AG04450 (cell line): ENCODE measurements at places on chromosomes 3 and 15.

GRCh38 chr15:78415284-78415683 is 22.7 kb upstream of the IREB2 start:
- DNase-seq: no peak

- DNase-seq: no peak
Observed at GRCh38 chr3:23256741-23257435, 53.8 kb downstream of the UBE2E2 start.

GRCh38 chr15:39554746-39555387 is 26.0 kb upstream of the THBS1 start:
- DNase-seq: no peak

DNA sequence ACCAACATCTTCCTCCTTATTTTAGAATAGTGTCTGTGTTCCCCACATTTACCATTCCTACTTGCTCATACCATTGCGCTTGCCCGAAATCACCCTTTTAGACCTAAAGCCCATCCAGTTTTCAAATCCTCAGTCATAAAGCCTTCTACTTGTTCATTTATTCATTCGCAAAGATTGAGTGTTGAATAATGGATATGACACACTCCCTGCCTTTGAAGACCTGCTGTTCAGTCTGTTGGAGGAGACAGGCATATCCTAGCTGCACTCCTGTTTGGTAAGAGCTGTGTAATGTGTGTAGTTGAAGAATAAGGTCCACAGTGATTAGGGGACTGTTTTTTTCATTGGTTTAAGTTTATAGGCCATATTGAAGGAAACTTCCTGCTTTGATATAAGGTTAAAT is 1.7 kb downstream of the CNOT10 start:
- DNase-seq: no peak

DNA sequence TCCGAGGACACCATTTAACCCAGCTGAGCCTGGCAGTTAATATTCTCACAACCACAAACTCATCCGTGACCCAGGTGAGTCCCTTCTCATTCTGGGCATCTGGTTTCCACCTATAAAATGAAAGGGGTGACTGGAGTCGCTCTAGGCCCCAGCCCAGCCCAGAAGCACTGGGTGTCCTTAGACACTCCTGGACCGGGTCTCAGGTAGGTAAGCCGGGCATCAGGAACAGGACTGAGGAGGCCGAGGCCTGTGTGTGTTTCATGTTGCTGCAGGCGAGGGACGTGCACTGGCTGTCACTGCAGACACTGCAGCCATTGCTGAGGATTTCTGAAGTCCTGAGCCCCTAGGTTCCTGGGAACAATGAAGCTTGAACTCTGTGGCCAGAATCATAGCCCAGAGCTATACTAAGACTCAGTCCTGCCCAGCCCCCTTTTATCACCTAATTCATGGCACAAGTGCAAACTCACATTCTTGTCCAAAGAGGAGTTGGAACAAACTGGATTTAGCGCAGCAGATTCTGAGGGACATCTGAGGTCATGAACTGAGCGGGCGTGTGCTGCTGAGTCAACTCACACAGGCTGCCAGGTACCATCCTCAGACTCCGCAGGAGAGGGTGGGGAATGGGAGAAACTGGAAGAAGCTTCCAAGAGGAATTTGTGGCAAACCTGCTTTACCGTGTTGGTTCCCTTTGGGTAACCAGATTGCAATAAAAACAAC is 184.9 kb downstream of the FAM43A start:
- no peak for DNase-seq

DNA sequence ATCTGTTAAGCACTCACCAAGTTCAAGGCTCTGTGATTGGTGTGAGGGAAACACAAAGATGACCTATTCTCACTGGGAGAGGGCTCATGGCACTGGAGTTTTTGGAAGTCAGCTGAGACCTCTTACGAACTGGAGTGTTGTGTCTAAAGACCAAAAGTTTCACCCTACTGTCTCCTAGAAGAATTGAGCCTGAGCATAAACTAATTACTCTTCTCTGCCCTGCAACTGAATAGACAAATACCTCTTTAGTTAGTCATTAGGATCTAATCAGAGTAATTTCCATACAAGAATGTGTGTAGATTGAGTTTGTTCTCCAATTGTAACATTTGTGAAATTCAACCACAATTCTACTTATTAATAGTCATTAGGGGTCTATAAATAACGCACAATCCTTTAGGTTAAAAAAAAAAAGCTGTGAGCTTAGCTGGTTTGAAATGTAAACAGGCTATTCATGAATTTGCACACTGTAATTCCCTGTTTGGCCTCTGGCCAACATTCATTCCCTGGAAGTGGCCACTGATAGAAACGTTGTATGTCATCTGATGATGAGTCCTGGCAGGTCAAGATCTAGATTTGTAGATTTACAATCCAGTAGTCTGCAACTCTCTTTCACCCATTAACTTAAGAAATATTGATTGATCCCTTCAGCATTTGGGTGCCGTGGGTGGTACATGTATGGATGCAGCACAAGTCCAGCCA is 76.8 kb upstream of the SOX14 start:
- no peak for DNase-seq

DNA sequence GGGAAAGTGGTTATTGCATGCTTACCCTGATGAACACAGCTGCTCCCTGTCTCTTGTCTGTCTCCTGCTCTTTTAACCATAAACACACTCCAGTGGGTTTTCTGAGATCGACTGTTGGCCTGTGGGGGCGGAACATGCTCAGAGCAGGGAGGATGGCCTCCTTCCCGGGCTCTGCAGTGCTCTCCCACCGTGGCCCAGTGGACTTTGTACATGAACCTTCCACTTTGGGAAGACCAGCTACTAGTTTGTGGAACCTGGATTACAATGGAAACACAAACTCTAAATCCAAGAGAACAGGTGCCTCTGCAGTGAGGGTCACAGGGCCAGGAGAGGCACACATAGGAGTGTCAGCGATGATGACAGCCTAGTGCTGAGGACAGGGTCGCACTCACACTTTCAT is 56.5 kb downstream of the KLF13 start:
- no peak for DNase-seq

GRCh38 chr15:85024509-85025336 is 43.1 kb downstream of the PDE8A start:
- DNase-seq: no peak

DNA sequence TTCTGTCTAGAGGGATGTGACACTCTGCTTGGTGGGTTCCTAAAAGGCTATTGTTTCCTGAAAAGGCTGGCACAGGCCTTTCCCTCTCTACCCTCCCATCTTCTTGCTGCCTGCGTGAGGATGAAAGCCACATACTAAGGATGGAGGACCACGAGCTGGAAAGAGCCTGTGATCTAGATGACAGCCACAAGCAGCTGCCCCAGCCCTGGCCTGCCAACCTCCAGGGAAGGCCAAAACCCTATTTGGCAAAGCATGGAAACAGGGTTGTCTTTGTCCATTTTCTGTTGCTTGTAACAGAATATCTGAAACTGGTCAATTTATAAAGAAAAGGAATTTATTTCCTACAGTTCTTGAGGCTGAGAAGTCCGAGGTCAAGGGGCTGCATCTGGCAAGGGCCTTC is 144.5 kb downstream of the FBLN2 start:
- DNase-seq: no peak

DNA sequence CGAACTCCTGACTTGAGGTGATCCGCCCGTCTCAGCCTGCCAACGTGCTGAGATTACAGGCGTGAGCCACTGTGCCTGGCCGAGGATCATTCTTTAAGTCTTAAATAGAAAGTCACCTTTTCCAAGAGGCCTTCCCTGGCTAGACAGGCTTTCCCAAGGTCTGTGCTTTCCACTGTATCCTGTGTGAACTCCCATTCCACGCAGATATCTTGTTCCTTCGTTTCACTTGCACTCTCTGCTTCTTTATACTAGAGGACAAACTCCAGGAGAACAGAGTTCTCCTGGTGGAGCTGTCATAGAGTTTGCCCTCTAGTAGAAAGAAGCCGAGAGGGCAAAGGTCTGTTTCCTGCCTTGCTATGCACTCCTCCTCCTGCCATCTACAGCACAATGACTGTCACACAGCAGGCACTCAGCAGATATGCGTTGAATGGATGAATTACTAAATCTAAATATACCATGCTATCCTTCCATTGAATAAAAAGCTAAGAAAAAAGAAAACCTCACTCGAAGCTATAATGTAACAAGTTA is 211.2 kb downstream of the FOXP1 start:
- DNase-seq: no peak

GRCh38 chr3:52838561-52839267 is 3.9 kb upstream of the MUSTN1 start:
- DNase-seq: no peak

DNA sequence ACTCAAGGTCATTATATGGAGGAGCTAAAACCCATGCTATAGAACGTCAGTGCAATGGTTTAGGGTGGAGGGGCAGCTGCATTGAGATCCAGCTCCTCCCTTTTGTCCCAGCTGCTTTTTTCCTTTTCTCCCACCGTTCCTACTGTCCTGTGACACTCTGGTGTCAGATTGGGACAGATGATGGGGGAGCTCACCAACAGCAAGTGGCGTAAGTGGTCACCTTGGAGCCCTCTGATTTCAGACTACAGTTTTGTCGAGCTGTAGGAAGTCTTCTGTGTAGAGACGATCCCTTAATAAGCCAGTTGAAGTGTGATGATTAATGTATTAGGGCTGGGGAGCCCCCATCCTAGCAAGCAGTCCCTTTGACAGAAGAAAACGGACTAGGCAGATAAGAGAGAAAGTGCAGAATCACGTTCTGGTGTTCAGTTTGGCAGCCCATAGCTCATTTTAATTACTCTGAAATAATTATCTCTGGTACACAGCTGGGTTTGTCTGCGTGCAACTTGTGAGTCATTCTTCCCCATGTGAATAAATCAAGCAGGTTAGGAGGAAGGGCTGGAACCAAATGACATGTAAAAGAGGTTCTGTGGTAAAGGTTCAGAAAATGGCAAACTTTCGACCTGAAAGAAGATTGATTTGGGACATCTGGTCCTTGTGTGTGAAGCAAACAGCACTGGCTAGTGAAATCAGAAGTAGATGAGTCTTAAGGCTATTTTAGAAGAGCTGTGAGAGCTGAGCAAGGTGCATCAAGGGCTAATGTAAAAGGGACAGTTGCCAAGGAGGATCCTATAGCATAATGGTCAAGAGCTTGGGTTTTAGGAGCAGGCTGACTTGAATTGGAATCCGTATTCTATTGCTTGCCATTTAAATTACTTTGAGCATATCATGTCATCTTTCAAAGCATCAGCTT is 241.4 kb downstream of the EDEM1 start:
- DNase-seq: no peak

DNA sequence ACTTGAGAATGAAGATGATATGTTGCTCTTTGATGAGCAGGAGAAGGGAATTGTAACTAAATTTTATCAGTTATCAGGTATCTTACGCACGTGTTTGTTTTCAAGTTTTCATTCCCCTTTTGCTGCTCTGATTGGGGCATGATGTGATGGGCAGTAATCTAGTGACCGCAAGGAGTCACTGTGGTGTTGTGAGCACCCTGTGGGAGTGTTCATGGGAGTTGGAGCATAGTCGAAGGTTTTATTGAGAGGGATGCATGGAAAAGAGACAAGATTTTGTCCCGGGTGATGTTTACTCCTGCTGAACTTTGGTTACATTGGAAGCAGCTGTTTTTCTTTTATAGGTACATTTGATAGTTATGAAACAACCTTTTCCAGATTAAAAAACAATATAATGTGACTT is 2.1 kb downstream of the FAN1 start:
- DNase-seq: no peak
